ENCODE measurements at places on chromosomes 11 and 22.

DNA sequence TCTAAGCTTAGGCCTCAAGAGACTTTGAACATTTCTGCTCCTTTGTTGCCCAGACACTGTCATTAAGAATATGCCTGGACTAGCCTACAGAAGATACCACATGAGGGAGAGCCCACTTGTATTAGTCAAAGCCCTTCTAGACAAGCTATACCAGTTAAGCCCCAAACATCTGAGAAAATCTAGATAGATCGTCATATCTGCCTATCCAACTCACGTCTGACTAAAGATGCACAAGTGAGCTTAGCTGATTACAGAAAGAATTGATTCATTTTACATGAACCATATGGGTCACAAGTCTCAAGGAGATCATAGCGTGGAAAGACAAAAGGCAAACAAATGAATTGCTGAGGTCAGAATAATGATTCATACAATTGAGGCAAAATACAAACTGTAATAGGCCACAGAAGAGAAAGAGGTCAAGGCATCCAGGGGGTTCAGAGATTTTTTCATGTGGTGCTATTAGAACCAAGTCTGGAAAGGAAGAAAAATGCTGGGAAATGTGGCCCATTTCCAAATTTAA lies 1155.5 kb upstream of the TENM4 start:
- no peak for DNase-seq

GRCh38 chr11:122737951-122738693 lies 82.6 kb downstream of the UBASH3B start:
- DNase-seq = no peak

DNA sequence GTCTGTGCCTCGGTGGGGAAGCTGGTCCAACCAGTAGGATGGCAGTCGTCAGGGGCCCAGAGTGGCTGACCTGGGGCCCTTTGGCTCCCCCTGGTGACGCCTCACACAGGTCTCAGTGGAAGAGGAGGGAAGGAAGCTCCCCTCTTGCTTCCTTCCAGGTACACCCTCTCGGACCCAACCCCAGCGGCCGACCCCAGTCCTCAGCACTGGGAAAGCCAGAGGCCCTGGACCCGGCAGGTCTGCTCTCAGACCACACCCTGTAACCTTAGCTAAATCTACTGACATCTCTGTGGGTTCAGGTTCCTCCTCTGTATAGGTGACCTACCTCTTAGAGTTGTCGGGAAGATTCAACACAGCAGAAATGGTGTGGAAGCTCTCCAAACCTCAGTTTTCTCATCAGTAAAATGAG lies 3.4 kb upstream of the SCUBE1 start:
- DNase-seq = peak; percentile 50

DNA sequence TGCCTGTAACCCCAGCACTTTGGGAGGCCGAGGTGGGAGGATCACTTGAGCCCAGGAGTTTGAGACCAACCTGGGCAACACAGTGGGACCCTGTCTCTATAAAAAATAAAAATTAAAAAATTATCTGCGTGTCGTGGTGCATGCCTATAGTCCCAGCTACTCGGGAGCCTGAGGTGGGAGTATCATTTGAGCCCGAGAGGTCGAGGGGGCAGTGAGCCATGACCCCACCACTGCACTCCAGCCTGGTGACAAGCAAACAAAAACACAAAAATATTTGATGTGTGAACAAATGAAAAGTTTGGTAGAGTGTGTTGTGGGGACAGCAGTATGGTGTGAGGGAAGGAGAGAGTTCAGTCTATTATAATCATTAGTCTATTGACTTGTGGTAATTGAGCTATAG lies 90.8 kb upstream of the PARVA start:
- DNase-seq = no peak

DNA sequence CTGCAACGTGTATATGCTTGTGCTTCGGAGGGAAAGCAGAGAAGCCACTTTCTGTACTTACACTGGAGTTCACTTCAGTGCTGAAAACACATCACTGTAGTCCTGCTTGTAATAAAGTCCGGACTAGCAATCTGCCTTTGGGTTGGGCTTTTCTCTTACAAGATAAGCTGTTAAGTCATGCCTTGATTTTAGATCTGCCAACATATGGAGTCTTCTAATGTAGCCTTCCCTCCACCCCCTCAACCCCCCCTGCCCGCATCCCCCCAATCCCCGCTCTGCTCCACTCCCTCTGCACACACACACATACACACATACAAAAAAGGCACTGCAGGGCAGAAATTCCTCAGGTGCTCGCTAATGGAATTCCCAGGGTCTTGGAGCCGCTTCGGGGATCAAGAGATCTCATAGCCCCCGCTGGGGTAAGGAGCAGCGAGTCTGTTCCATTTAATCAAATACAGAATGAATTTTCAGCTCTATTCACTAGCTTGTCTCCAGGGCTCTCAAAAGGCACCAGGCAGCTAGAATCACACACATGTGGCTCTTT lies 3.4 kb downstream of the CDON start:
- DNase-seq = no peak

DNA sequence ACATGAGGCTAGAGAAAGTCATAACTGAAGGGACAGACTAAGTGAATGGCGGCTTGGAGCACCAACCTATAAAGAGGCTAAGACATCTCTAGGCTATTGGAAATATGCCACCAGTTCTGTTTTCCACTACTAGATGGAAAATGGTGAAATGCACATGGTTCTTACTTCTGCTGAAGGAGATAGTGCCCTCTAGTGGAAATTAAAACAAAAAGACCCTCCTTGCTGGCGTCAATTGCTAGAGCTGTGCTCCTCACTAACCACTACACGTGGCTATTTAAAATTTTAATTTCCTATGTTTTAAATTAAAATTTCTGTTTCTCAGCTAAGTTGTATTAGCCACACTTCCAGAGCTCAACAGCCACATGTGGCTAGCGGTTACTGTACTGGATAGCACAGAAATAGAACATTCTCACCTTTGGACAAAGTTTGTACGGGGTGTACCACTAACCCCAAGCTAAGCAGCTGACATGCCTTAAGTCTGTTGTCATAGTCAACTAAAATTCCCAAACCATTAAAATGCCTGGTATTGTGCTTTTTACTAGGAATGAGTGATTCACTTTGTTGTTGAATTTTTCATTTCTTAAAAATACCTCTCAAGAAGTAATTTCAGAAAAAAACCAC lies 34.1 kb upstream of the CALCA start:
- DNase-seq = no peak

Measured in stimulated activated CD8-positive, alpha-beta memory T cell treated with anti-CD3 and anti-CD28 coated beads, Interleukin-12 subunit alpha, Interleukin-12 subunit beta, amount 100 ng/mL, for 1 hour (primary cell).